Activated CD4-positive, CD25-positive, alpha-beta regulatory T cell treated with anti-CD3 and anti-CD28 coated beads, Interleukin-2, amount 50 U/mL, for 72 hours (primary cell): ENCODE measurements at places on chromosomes 6 and 20.

- no peak for DNase-seq
These were observed 101.6 kb downstream of the DLL1 start for GRCh38 chr6:170189236-170189635.

DNA sequence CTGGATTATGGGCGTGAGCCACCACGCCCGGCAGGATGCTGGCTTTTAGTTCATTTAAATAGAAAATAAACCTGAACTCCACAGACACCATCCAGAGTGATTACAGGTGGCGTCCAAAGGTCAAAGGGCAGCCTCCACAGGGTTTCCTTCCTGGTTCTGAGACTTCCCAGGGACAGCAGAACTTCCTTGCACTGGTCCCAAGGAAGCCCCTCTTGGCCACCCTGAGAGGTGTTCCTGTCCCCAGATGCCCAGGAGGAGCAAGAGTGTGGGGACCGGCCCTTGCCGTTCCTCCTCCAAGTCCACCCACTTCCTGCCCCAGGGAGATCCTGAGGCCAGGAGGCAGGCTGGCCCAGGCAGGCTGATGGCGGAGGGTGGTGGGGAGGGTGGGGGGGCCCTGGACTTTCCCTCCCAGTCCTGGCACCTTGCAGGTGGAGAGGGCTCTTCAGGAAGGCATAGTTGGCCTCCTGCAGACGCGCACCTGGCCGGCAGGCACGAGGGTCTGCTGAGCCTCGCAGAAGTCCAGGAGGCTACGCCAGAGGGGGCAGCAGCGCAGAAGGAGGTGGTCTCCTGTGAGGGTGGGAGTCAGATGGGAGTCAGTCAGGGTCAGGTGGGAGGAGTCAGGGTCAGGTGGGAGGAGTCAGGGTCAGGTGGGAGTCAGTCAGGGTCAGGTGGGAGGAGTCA, 5.0 kb downstream of the FNDC11 start:
- DNase-seq: no peak

DNA sequence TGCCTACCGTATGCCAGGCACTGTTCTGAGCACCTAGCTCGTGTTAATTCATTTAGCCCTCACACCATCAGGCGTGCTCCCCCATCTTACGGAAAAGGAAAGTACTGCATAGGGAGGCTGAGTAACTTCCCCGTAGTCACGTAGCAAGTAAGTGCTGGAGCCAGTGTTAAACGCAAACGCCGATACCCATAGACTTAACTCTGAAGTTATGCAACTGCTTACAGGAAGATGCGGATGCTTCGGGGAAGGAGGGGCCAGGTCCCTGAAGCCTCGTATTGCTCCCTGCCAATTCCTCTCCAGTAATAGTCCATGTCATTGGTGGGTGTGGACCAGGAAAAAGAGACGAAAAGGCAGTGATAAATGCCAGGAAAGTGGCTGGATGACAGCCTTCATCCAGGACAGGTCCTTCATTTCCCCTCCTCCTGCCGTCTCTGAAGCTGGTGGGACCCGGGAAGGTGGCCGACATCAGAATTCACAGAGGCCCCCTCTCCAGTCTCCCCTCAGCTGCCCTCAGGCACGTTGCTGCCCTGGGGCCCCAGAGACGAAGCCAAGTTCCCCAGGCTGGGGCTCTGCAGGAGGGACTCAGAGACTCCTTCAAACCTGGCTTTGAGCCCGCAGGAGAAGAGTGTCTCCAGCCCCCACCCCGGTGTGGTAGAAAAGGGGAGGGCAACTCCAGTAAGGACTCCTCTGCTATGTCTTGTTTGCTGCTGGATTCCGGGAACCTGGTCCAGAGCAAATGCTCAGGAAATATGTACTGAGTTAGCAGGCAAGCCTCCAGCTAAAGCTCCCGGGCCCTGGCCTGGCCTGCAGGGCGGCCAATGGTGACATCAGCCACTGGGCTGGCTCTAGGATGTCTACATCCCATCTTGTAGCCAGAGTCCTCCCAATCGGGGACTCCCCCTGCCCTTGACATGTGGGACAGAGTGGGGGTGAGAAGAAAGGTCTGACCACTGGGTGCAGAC, 37.8 kb downstream of the RAB44 start:
- no peak for DNase-seq

- no peak for DNase-seq
These were observed 45.6 kb downstream of the ADGRF5 start for GRCh38 chr6:46876126-46876525.
